ENCODE measurements at places on chromosomes 7 and 10. TPM values are rescaled to one million over a fixed set of nuclear protein-coding genes. Genes with fewer than 3 reads are reported as not detected.

Gene IL15RA
- total RNA-seq: 14.7 TPM

Gene PTPN20
- 7.1 TPM for total RNA-seq

Gene UCN3
- total RNA-seq: not detected

Gene FIGNL1
- total RNA-seq: 13.5 TPM

Gene PTPRN2
- total RNA-seq: 4.0 TPM

Gene ITGB8
- 14.2 TPM for total RNA-seq

Gene LHFPL3
- total RNA-seq: not detected

Gene ZNF12
- 18.4 TPM for total RNA-seq

Gene GHRHR
- not detected for total RNA-seq

Gene FGL2
- total RNA-seq: 29.1 TPM

Gene LRRN3
- 3.3 TPM for total RNA-seq

Gene ENO4
- 1.0 TPM for total RNA-seq
